ENCODE measurements at places on chromosomes 6 and 20.
A peak's percentile ranks its signal among the peaks of the same experiment; 100 is the strongest.

GRCh38 chr20:48471759-48472408, 355.9 kb downstream of the PREX1 start:
- no peak for DNase-seq

DNA sequence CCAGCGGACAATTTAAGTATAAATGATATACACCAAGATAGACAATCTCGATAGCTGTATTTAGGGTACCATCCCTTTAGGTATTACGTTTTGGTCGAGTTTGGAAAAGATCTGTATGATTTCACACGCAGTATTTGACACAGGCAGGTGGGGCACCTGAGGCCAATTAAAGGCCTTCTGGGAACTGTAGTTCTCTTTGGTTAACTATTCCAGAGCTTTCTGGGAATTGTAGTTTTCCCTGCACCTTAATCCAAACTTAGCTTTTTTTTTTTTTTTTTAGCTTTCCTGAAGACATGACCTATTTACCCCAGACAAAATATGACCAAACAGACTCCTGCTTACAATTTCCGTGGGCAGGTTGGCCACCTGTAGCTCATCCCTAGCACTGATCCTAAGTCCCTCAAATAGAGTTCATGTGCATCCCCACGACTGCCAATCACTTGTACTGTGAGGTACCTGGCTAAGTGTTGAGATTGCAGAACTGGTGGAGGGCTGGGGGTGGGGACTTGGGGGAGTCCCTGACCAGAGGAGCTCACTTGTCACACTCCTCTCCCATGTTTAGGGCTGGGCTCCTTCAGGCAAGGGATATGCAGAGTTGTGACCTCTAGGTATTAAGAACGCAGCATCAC, 999 bp upstream of the EHMT2 start:
- DNase-seq, result peak; percentile 63

DNA sequence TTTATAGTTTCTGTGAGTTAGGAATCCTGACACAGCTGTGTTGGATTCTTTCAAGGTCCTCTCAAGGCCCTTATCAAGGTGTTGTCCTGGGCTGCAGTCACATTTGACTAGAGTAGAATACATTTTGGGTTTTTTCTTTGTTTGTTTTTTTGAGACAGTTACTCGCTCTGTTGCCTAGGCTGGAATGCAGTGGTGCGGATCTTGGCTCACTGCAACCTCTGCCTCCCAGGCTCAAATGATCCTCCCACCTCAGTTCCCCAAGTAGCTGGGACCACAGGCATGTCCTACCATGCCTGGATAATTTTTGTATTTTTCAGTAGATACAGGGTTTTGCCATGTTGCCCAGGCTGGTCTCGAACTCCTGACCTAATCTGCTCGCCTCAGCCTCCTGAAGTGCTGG, 15.7 kb downstream of the NFYA start:
- DNase-seq, result no peak

- DNase-seq, result no peak
These were observed 1.7 kb upstream of the TOMM34 start for GRCh38 chr20:44961870-44962267.

DNA sequence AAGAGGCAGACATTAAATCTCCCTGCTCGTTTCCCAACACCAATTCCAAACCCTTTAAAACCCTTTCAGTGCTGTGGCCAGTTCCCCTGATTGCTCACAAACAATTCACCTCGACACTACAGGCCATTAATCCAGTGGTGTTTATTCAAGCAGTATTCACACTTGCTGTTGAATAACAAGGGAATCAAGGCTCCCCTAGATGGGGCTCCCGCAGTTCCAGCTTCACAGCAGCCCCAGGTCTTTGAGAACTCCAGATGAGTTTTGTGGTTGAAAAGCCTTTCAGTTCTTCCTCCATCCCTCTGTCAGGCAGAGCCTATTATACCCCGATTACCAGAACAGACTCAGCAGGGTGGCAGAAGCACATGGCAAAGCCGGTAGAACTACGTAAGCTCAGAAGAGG, 36.2 kb downstream of the JAG1 start:
- DNase-seq, result no peak

- peak; percentile 96 for DNase-seq
These were observed 95.0 kb downstream of the SNX5 start for GRCh38 chr20:17873410-17874270.

DNA sequence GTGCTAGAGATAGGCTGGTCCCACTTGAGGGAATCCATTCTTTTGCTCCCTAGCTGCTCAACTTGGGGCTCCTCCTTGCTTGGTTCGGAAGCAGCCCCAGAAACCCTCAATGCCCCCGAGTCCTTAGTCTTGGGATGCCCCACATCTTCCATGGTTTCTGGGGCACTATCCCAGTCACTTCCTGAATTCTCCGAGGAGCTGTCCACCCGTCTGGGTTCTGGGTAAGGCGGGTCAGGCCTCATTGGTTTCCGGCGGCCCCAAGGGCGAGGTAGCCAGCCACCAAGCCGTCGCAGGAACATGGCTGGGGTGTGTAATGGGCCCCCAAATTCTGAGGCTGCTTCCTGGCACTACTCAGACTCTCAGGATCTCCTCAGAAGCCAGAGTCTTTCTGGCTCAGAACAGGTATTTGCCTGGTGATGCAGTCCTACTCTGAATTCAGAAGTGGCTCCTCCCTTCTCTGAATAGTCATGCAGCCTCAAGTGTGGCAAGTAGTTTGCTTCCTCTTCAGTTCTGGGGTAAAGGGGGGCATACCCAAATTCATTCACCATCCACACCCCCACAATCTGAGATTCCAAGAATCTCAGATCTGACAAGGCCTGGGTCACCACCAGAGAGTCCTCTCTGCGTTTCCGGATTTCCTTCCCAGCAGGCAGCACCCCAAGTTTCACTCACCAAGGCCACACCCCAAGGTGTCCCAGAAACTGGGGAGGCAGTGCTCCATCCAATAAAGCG, 763 bp downstream of the C6orf47 start:
- DNase-seq, result no peak

DNA sequence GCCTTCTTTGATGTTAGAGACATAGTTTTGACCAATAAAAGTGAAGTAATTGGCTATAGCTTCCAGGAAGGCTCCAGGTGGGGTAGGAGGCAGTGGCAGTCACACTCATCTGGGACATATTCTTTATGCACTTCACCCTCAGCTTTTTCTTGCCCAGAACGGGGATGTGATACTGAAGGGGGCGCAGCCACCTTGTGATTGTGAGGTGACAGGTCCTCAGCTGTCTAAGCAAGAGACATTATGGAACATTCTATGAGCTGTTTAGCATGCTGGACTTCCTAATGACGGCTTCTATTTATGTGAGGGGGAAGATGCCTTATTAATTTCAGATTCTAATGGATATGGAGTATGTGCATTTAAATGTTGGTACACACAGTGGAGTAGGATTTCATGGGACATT, 151.3 kb upstream of the ZFP64 start:
- no peak for DNase-seq

DNA sequence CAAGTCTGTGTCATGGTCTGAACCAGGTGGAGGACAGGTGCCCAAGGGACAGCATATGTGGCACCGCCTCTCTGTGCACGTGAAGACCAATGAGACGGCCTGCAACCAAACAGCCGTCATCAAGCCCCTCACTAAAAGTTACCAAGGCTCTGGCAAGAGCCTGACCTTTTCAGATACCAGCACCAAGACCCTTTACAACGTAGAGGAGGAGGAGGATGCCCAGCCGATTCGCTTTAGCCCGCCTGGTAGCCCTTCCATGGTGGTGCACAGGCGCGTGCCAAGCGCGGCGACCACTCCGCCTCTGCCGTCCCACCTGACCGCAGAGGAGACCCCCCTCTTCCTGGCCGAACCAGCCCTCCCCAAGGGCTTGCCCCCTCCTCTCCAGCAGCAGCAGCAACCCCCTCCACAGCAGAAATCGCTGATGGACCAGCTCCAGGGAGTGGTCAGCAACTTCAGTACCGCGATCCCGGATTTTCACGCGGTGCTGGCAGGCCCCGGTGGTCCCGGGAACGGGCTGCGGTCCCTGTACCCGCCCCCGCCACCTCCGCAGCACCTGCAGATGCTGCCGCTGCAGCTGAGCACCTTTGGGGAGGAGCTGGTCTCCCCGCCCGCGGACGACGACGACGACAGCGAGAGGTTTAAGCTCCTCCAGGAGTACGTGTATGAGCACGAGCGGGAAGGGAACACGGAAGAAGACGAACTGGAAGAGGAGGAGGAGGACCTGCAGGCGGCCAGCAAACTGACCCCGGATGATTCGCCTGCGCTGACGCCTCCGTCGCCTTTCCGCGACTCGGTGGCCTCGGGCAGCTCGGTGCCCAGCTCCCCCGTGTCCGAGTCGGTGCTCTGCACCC, 109.5 kb upstream of the RAB32 start:
- DNase-seq, result no peak

DNA sequence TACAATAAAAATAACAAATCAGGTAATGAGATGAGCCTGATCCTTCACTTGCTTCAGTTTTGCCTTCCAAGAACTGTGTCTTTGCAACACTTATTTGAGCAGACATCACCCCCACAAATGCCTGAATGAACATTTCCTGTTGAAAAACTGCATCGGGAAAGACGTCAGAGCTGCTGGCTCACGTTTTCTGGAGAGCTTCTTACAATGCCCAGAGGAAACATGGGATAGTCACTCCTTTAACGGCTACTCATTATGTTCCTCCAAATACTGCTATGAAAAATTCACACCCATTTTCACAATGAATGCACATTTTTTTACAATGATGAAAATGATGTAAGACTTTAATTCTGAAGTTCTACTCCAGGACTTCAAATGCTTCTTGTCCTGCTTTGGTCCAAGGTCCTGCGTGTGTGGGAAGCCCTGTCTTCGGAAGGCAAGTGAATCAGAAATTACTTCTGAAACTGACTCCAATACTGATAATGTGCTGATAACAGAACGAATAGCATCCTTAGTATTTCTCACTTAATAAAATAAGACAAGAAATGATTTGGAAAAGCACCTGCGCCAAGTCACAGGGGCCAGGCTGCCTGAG, 238.0 kb downstream of the ANKRD60 start:
- no peak for DNase-seq

GRCh38 chr6:16442031-16442430, 203.6 kb downstream of the GMPR start:
- no peak for DNase-seq

DNA sequence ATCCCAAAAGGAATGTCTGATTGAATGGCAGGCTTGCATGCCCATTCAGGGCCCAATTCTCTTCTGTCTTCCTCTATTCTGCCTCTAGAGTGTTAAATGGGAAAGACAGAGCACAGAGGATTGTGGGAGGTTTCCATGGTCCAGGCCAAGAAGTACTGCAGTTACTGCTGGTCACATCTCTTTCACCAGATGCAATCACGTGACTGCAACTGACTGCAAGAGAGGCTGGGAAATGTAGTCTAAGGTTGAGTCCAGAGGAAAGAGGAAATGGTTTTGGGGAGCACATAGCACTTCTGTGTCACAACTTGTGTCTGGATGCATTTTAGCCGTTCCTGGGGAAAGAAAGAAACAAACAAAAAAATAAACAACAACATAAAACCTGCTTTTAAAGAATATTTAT, 336.4 kb upstream of the BTBD3 start:
- DNase-seq, result no peak

DNA sequence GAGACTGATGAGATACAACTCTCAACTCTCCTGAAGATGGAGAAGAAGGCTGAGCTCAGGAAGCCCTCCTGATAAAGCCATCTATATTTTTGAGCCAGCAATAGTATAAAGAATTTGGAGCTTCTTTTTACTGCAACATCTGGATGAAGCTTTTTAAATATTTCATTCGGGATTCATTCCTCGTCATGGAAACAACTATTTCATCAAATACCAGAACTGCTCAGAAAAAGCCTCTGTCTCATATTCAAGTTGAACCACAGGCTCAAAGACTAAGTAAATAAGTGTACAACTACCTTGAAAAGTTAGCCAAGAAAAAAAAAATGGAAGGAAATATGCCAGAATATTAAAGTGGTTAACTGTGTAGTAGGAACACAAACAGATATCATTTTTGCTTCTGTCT, 37.8 kb downstream of the PTPRT start:
- DNase-seq, result no peak

DNA sequence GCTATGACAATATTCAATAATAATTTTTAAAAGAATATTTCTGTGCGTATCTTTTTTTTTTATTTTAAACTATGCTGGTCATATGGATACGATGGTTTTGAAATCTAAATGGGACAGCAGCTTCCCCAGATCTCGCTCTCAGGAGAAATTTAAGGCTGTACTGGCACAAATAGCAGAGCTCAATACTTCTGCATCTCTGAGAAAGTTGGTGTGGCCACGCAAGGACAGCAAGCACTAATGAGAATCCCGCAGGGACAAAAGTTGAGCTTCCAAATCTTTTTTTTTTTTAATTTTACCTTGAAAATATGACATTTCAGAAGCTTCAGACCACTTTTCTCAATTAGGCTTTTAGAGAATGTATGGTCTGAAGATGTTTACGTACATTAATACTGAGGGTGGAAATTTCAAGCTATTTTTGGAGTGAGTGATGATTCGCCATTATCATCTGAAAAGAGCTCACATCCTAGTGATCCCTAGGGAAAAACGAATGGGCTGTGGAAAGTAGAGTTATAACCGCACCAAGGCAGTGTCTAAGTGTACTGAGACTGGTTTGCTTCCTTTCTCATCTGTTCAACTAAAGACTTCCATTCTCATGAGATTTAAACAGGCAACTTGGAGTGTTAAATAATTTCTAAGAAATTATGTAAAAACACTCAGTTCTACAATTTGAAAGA, 840.0 kb downstream of the C6orf118 start:
- DNase-seq, result no peak

DNA sequence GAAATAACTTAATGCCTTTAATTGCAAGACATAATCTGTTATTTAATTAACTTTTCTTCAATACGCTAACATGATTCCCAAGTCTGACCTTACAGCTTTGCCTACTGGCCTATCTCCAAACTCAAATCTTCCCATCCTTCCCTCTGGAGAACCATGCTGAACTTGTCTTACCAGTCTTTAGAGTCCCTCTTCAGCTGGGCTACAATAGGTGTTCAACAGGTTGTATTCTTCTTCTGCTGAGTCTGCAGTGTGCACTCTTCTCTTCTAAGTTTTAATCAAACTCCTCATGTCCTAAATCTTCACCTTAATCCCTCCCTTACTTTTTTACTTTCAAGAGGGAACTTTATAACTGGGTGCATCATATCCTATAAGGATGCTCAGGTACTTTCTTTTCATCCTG, 75.5 kb upstream of the TINAG start:
- no peak for DNase-seq

GRCh38 chr6:148775161-148775560, 28.3 kb downstream of the UST start:
- no peak for DNase-seq

- no peak for DNase-seq
These were observed 2.7 kb upstream of the EDN3 start for GRCh38 chr20:59297686-59298085.

Data from colonic mucosa (tissue), 4 donors.